Immature natural killer cell (primary cell): ENCODE measurements at places on chromosomes 16 and 17. TPM values are rescaled to one million over a fixed set of nuclear protein-coding genes. Genes with fewer than 3 reads are reported as not detected.

GRCh38 chr17:6910987-6911603 lies 79.6 kb upstream of the TEKT1 start:
- no peak overlapping the region for H3K27ac ChIP-seq
- peaks cover 3% of the 10 kb centered on the region for H3K36me3 ChIP-seq
- H3K27me3 ChIP-seq: peaks cover 6% of the 10 kb centered on the region

DNA sequence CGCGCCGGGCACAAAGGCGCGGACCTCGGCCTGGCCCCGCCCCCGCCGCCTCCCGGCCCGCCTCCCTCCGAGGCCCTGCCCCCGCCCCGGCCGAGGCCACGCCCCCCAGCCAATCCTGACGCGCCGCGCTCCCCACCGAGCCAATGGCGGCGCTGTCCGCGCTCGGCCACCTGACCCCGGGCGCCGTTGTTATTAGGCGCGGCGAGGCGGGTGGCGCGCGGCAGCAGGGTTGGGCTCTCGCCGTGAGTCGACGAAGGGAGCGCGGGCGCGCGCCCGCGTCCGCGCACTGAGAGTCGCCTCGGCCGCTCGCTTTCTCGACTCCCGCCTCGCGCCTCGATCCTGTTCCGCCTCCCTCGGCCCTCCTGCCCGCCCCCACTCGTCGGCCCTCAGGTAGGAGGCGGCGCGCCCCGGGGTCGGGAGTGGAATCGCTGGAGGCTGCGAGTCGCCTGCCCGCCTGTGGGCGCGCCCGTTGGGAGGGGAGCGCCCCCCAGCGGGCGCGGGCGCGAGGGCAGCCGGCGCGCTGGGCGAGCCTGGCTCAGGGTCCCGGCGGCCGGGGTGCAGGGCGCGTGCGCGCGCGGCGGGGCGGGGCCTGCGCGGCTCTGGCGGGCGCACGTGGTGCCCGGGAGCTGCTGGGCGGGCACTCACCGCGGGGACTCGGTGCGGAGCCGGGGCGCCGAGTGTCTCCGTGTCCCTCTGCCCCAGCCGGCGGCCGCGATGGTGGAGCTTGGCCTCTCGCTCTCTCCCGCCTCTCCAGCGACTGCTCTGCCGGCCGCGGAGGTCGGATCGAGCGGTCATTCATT lies 405 bp upstream of the CBLN1 start:
- peaks cover 19% of the 10 kb centered on the region for H3K27me3 ChIP-seq
- peak; percentile 21 for DNase-seq
- peaks cover 10% of the 10 kb centered on the region for H3K36me3 ChIP-seq
- peak overlapping the region; percentile 61 for H3K4me3 ChIP-seq
- H3K4me1 ChIP-seq: peaks cover 10% of the 10 kb centered on the region

- no peak overlapping the region for H3K4me3 ChIP-seq
- peaks cover 21% of the 10 kb centered on the region for H3K27me3 ChIP-seq
- DNase-seq: no peak
These were observed 45.0 kb downstream of the ESRP2 start for GRCh38 chr16:68190736-68191510.

- H3K4me3 ChIP-seq: no peak overlapping the region
- H3K4me1 ChIP-seq: no peaks in the 10 kb centered on the region
- H3K27me3 ChIP-seq: no peaks in the 10 kb centered on the region
- H3K27ac ChIP-seq: no peak overlapping the region
These were observed 147.1 kb downstream of the TANC2 start for GRCh38 chr17:63113167-63113566.

GRCh38 chr16:84416407-84417321 lies 48.3 kb downstream of the ATP2C2 start:
- no peak overlapping the region for H3K4me3 ChIP-seq
- no peak overlapping the region for H3K27ac ChIP-seq
- peaks cover 2% of the 10 kb centered on the region for H3K27me3 ChIP-seq
- no peaks in the 10 kb centered on the region for H3K4me1 ChIP-seq
- no peak for DNase-seq

GRCh38 chr16:1613211-1613622 lies 1.1 kb downstream of the CRAMP1 start:
- peaks cover 14% of the 10 kb centered on the region for H3K36me3 ChIP-seq
- peaks cover 14% of the 10 kb centered on the region for H3K27me3 ChIP-seq
- H3K4me3 ChIP-seq: peak overlapping the region; percentile 90
- H3K4me1 ChIP-seq: peaks cover 34% of the 10 kb centered on the region
- no peak for DNase-seq

GRCh38 chr16:47096297-47096696 lies 47.4 kb downstream of the NETO2 start:
- H3K27ac ChIP-seq: no peak overlapping the region
- no peak for DNase-seq
- no peaks in the 10 kb centered on the region for H3K36me3 ChIP-seq

- H3K27ac ChIP-seq: no peak overlapping the region
- no peak overlapping the region for H3K4me3 ChIP-seq
- peaks cover 3% of the 10 kb centered on the region for H3K36me3 ChIP-seq
- no peaks in the 10 kb centered on the region for H3K4me1 ChIP-seq
- DNase-seq: no peak
These were observed 3.1 kb upstream of the CDRT4 start for GRCh38 chr17:15470536-15470935.

Gene STXBP4
- 0.58 TPM for polyA plus RNA-seq

Gene DRC3
- polyA plus RNA-seq: 2.1 TPM
